Left cardiac atrium (tissue), 4 donors: ENCODE measurements at places on chromosomes 7 and 10. TPM values are rescaled to one million over a fixed set of nuclear protein-coding genes. Genes with fewer than 3 reads are reported as not detected.

EBLN1 gene
- total RNA-seq: not detected

AUTS2 gene
- 10.5 TPM for total RNA-seq

DDX21 gene
- total RNA-seq: 18.6 TPM

RABGEF1 gene
- total RNA-seq: 20.8 TPM

ASZ1 gene
- total RNA-seq: not detected

CYP3A4 gene
- total RNA-seq: 0.32 TPM

NEURL1 gene
- total RNA-seq: 0.39 TPM

CDHR1 gene
- total RNA-seq: 0.68 TPM

DNA sequence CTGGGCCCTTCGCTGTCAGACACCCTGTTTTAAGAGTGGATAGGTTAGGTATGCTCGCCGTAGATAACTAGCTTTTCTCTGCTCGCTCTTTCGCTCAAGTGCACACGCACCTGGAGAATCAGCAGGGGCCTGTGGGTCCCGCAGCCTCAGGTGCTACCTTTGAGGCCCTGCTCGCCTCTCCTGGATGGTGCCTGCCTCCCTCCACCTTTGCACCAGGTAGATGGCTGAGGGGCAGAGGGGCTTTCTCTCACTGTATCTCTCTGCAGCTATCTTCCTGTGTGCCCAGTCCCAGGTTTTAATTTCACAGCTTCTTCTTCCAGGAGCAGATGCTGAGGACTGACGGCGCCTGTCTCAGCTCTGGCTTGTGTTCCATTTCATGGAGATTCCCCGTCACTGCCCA lies 227.9 kb downstream of the TCF7L2 start:
- no peak for DNase-seq

- DNase-seq: no peak
Measured at GRCh38 chr10:129877773-129878371, 86.2 kb downstream of the EBF3 start.

- DNase-seq: no peak
Measured at GRCh38 chr10:99682032-99682431, 22.7 kb downstream of the ENTPD7 start.

GRCh38 chr7:100967292-100967863 lies 2.0 kb upstream of the MUC12 start:
- no peak for DNase-seq

DNA sequence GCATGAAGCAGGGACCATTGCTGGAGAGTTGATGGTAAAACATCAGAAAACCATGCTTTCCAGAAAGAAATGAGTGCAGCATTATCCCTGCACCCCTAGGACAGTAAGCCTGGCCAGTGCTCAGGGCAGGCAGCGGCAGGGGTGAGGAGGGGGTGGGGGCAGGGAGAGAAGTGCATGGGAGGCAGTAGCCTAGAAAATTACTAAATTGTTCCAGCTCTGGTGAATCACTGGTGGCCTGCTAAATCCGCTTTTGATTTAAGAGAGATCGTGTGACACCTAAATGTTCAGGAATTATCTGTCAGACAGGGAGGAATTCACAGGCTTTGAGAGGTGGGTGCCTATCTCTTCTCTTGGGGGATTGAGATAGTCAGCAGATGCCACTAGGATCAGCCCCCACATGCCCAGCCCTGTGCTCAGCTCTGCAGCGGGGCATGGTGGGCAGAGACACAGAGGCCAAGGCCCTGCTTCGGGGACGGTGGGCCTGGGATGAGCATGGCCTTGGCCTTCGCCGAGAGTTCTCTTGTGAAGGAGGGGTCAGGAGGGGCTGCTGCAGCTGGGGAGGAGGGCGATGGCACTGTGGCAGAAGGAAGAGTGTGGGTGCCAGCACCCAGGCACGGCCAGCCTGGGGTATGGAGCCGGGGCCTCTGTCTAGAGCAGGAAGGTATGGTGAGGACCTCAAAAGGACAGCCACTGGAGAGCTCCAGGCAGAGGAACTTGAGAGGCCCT lies 5.0 kb upstream of the AQP1 start:
- DNase-seq: no peak

DNA sequence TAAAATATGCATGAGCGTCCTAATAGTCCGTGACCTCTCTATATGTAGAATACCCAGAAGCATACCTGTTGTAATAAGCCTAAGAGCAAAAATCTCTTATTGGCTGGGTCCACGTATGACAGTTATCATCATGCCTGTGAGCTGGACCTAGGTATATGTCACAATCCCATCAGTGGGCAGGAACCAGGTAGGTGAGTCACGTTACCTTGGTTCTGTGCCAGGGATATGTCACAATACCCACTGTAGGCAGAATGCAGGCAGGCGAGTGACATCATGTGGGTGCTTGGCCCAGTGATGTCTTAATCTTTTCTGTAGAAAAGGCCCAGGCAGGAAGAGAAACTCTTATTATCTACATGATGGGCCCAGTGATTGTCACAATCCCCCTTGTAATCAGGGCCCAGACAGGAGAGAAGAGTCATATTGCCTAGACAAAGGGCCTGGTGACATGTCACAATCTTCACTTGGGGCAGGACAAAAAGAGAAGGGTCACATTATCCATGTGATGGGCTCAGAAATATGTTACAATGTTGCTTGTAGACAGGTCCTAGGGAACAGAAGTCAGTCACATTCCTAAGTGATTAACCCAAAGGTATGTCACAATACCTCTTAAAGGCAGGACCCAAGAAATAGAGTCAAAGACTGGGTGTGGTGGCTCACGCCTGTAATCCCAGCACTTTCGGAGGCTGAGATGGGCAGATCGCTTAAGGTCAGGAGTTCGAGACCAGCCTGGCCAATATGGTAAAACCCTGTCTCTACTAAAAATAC lies 12.9 kb upstream of the ZNF736 start:
- DNase-seq: no peak

- DNase-seq: no peak
Measured at GRCh38 chr10:79269443-79269842, 77.8 kb upstream of the PPIF start.

GRCh38 chr10:6161921-6162320 lies 40.8 kb upstream of the PFKFB3 start:
- no peak for DNase-seq

DNA sequence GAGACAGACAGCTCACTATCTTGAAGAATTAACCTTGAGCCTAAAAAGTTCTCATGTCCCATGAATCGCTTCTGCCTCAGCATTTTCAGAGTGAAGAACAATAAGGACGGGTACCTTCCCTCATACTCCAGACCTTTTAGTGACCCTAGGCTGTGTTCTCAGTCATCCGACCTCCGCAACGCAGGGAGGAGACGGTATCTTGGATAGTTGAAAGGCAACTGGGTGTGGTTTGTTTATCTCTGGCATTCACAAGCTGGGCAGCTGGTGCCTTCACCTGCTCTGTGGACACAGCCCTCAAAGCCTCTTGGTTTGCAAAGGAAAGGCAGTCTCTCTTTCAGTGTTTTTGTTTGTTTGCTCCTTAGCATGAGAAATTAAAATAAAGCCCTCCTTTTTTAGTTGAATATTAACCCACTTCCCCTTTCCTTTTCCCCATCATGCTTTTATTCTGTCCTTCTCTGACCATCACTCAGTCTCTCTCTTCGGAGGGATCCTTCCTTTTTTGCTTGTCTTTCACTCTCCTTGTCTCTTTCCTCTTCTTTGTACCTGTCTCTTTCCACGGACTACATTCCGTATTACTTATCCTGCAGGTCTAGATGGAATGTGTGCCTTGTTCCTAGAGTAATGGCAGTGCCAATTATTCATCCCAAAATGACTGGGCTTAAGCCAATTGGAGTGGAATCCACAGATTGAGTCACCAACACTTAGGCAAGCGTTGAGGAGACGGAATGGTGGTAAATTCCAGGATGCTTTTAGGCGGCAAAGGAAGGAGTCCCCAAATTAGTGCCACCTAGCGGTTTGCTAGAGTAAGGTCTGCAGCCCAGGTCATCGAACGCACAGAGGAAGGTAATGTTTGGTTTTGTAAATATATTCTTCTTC lies 45.8 kb downstream of the PRR15 start:
- DNase-seq: no peak

GRCh38 chr7:78327718-78328117 lies 529.1 kb downstream of the PHTF2 start:
- no peak for DNase-seq

DNA sequence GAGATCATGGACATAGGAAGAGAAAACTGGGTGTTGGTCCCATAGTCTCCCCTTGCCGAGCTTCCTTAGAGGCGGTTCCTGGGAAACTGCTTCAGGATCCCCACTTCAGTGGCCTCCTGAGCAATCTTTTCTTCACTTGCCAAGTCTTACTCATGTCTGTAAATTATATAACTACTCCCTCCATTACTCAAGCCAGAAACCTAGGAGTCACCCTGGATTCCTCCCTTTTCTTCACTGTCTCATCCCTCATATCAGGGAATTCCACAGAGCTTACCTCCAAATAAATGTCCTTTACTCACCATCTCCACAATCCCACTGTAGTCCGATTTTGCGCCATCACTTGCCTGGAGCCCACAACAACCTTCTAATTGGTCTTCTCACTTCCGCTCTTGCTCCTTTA lies 29.1 kb upstream of the TRUB1 start:
- no peak for DNase-seq

GRCh38 chr7:42128703-42129102 lies 108.3 kb downstream of the GLI3 start:
- no peak for DNase-seq

DNA sequence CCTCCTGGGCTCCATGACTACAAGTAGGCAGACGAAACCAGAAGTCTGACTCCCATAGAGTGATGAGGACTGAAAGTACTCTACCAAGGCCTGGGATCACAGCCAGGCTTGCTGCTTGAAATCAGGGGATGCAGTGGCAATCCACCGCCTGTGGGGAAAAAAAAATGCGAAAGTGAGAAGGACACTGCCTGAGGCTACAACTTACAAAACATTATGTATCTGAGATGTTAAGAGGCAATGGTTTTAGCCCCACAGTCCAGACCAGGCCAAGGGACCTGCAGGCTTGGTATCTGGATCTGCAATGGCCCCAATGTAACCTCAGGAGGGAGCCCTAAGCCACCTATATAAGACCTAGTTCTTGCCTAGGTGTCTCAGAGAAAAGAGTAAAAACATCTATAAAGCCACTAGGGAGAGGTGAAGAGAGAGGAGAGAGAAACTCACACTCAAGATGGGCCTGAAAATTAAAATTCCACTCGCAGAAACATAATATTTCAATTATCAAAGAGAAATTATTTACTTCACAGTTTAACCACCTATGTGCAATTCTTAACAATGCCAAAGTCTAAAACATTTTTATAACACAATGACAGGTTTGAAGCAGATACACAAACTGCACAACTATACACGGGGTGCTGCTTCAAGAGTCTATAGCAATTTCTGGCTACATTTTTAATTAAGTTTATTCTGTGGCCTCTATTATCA lies 13.9 kb downstream of the DNAJC1 start:
- DNase-seq: peak; percentile 76

DNA sequence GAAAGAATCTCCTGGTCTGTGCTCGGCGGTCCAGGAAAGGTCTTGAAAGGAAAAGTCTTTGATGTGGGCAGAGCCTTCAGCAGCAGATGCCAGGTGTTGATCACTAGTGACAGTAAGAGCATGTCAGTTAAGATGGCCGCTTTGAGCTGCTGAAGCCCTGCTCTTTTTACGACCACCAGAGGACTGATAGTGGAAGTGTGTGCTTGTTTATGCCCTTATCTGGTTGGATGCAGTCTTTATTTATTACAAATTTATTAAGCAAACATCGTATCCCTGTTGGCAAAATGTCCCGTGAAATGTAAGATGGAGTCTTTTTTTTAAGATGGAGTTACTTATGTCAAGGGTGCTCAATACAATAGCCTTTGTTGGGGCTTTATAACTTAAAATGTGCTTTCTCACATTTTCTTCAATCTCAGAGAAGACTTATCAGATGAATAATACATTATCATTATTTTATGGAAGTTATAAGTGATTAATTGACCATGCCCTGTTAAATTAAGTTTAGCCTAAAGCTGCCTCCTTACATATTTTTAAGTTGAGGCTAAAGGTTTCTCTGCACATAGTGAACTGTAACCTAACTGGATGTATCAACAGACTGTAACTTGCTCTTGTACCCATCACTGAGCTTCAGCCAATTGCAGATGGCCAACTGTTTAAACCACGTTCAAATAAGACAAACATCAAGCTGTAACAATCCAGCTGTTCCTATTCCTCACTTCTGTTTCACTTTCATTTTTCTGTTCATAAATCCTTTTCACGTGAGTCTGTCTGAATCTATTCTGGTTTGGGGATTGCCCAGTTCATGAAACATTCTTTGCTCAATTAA lies 97.4 kb upstream of the PIK3CG start:
- no peak for DNase-seq

DNA sequence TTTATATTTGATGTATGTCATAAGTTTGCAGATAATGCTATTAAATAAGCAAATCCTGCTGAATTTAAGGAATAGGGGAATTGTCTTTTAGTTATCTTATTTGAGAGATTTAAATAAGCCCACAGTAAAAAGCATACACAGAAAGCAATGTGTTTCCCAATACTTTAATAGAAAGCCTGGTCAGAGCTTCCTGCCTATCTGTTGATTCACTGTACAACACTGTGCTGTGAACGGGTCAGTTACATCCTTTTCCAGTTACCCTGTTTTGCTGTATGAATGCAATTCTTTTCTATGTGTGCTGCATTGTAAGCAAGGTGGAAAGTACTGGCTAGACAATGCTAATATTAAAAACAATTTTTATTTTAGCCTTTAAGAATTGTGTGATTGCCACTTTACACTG lies 81.2 kb downstream of the ANKRD7 start:
- DNase-seq: no peak

DNA sequence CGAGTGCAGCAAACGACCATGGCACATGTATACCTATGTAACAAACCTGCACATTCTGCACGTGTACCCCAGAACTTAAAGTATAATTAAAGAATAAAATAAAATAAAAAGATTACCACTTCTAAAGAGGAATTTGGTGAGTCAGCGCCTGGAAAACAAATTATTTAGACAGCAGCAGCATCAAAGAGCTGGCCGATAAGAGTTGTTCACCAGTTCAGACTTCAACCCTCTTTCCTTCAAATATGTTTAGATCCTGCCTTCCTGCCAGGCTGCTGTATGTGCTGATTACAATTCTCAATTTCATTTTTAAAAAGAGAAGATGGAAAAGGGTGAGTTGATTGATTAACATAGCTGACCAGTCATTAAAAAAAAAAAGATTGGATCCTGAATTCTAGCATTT lies 672.0 kb upstream of the NRP1 start:
- no peak for DNase-seq

- DNase-seq: no peak
Measured at GRCh38 chr10:89097226-89097625, 106.6 kb downstream of the FAS start.

- DNase-seq: no peak
Measured at GRCh38 chr10:3476186-3476585, 303.6 kb upstream of the PITRM1 start.

DNA sequence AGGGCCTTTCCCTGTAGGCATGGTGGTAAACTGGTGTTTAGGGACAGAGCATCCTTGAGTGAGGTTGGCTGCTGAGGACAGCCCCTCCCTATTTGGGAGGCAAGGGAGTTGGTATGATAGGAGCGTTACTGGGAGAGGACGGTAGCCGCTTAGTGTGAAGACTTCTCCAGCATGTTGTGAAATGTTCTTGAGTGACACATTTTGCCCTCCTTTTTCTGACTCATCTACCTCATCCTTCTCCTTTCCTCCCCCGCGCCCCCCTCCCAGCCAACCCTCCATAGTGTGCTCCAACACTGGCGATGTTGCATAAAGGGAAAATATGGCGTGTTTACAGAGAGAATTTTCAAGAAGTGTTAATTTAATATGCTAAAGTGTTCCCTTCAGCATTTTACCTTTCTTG lies 645.0 kb upstream of the GALNT17 start:
- DNase-seq: no peak
